ENCODE measurements at places on chromosomes 11 and 22.

DNA sequence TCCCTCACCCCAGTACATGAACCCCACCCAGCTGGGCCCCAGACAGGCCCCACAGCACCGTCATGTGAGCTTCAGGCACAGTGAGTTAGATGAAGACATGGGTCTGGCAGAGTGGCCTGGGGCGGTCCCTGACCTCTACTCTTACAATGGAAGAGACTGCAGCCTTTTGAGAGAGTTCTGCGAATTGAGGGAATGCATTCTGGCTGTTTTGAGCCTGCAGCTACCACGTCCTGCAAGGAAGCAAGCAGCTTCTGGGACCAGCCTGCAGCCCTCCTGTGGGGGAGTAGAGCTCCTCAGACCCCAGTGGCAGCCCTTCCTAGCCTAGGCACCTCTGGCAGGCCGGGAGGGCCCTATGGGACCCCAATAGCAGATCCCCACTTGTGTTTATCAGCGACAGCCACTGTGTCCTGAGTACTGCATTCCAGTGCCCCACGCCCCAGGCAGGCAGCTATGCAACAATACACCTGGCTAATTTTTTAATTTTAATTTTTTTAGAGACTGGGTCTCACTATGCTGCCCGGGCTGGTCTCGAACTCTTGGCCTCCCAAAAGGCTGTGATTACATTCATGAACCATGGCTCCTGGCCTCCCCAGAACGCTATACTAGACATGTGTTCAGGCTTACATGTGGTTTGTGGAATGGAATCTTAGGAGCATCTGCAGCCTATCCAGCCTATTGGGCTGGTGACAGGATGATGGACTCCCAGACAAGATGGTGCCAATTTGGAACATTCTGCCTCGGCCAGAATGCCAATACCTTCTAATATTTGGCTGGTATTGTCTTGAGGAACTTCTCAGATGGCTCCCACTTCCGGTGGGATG lies 717 bp upstream of the SLC7A4 start:
- H3K4me3 ChIP-seq: peak overlapping the region; percentile 74
- H3K36me3 ChIP-seq: no peaks in the 10 kb centered on the region
- H3K27me3 ChIP-seq: no peaks in the 10 kb centered on the region
- no peaks in the 10 kb centered on the region for H3K4me1 ChIP-seq
- no peak for DNase-seq

GRCh38 chr22:24185001-24185500 lies 3.8 kb downstream of the SUSD2 start:
- H3K27me3 ChIP-seq: no peaks in the 10 kb centered on the region
- no peaks in the 10 kb centered on the region for H3K36me3 ChIP-seq
- no peak overlapping the region for H3K4me3 ChIP-seq
- DNase-seq: no peak
- no peak overlapping the region for H3K27ac ChIP-seq

DNA sequence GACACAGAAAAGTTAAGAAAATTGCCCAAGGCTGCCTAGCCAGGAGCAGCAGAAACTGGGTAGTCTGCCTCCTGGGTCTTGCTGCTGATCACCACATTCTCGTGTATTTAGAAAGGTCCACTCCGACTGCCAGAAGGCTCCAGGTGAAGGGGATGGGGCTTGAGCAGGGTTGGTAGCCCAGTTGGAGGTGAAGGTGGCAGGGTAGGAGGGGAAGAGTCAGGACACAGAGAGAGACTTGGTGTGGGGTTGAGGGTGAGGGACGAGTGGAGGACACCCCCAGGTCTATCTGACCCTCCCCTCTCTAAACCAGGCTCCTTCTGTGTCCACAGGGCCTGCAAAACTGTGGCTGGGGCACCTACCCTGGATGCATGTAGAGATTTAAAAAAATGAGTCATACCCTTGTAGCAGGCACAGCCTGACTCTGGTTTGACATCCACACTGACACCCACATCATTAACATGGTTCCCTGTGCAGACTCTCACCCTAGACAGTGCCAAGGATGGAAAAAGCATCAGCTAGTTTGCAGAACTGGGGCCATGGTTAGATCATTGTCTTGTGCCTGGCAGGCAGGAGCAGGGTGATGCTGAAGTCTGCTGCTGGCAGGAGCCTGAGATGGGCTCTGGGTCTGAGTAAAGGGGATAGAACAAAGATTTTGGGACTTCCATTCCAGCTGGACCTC lies 273.2 kb downstream of the TENM4 start:
- H3K36me3 ChIP-seq: no peaks in the 10 kb centered on the region
- H3K27me3 ChIP-seq: peaks cover 19% of the 10 kb centered on the region
- no peak for DNase-seq
- no peaks in the 10 kb centered on the region for H3K4me1 ChIP-seq
- no peak overlapping the region for H3K4me3 ChIP-seq
- no peak overlapping the region for H3K27ac ChIP-seq

GRCh38 chr11:69307871-69308431 lies 14.0 kb downstream of the MYEOV start:
- no peaks in the 10 kb centered on the region for H3K27me3 ChIP-seq
- DNase-seq: no peak
- no peaks in the 10 kb centered on the region for H3K36me3 ChIP-seq
- peaks cover 32% of the 10 kb centered on the region for H3K4me1 ChIP-seq
- H3K4me3 ChIP-seq: no peak overlapping the region

- no peak for DNase-seq
- H3K4me3 ChIP-seq: no peak overlapping the region
- peaks cover 2% of the 10 kb centered on the region for H3K36me3 ChIP-seq
- H3K4me1 ChIP-seq: no peaks in the 10 kb centered on the region
- no peak overlapping the region for H3K27ac ChIP-seq
These were observed 104.3 kb downstream of the RRAS2 start for GRCh38 chr11:14254533-14255237.

- peaks cover 20% of the 10 kb centered on the region for H3K27me3 ChIP-seq
- peaks cover 5% of the 10 kb centered on the region for H3K4me1 ChIP-seq
- peaks cover 3% of the 10 kb centered on the region for H3K36me3 ChIP-seq
- no peak overlapping the region for H3K4me3 ChIP-seq
- H3K27ac ChIP-seq: no peak overlapping the region
- DNase-seq: no peak
These were observed 5.3 kb downstream of the YAP1 start for GRCh38 chr11:102115557-102115956.

DNA sequence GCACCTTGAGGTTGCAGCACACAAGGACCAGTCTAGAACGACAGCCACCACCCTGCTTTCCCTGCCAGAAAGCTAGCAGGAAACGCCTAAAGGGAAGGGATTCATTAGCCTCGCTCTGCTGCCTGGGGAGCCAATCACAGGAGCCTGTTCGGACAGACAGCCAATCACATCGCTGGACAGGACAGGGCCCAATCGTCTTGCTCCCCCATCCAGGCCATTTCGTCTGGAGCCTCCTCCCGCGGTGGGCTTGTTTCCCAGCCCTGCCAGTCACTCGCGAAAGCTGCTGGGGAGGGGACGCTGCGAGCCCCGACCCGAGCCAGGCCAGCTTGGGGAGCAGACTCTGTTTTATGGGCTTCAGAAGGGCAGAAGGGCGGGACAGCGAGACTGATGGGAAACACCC lies 79.8 kb upstream of the NCAM1 start:
- H3K4me3 ChIP-seq: no peak overlapping the region
- no peaks in the 10 kb centered on the region for H3K36me3 ChIP-seq
- no peak overlapping the region for H3K27ac ChIP-seq
- H3K27me3 ChIP-seq: no peaks in the 10 kb centered on the region

DNA sequence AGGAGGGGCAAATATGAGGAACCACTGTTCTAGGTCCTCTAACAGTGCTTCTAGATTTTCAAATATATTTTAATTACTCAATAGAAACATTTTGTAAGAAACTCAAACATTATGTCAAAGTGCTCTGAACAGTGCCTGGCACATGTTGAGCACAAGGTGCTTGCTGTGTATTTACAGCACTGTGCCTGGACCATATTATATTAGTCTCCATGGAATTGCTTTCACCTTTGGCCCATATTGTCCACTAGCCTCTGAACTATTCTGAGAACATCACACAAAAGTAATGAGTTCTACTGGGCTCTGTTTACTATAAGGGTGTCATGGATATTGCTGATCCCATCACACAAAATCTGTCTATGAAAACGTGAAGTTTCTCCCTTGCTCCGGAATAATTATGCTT lies 76.7 kb downstream of the PPFIBP2 start:
- H3K36me3 ChIP-seq: peaks cover 4% of the 10 kb centered on the region
- no peak overlapping the region for H3K4me3 ChIP-seq
- no peak for DNase-seq
- peaks cover 9% of the 10 kb centered on the region for H3K4me1 ChIP-seq

DNA sequence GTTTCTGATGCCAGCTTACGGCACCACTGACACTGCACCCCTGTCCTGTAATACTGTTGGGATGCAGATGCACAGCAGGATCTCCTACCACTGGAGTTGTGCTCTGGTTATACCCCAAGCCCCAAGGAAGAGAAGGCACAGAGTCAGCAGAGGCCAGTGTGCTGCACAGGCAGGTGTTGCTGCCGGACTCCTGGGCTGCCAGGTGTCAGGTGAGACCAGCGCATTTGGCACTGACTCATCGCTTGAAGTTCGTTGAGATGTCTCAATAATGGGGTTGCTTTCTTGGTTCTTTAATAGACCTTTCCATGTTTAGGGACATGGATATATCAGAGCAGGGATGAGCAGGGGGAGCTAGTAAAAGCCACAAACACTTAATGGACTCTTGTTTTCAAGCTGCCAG lies 75.7 kb upstream of the TTC12 start:
- no peak for DNase-seq
- H3K4me1 ChIP-seq: peaks cover 11% of the 10 kb centered on the region
- H3K4me3 ChIP-seq: no peak overlapping the region
- H3K36me3 ChIP-seq: no peaks in the 10 kb centered on the region
- peaks cover 13% of the 10 kb centered on the region for H3K27me3 ChIP-seq

GRCh38 chr11:110072930-110073329 lies 20.3 kb upstream of the ZC3H12C start:
- peaks cover 38% of the 10 kb centered on the region for H3K27me3 ChIP-seq
- H3K27ac ChIP-seq: no peak overlapping the region
- H3K4me3 ChIP-seq: no peak overlapping the region
- no peaks in the 10 kb centered on the region for H3K36me3 ChIP-seq
- DNase-seq: no peak

- H3K27me3 ChIP-seq: no peaks in the 10 kb centered on the region
- no peak overlapping the region for H3K27ac ChIP-seq
- no peak for DNase-seq
- H3K4me3 ChIP-seq: no peak overlapping the region
These were observed 607.3 kb upstream of the CADM1 start for GRCh38 chr11:116111546-116111945.

Data from naive thymus-derived CD8-positive, alpha-beta T cell (primary cell).